ENCODE measurements at places on chromosomes 2 and 18.

- DNase-seq = no peak
Measured at GRCh38 chr2:96142217-96143113, 2.8 kb downstream of the DUSP2 start.

DNA sequence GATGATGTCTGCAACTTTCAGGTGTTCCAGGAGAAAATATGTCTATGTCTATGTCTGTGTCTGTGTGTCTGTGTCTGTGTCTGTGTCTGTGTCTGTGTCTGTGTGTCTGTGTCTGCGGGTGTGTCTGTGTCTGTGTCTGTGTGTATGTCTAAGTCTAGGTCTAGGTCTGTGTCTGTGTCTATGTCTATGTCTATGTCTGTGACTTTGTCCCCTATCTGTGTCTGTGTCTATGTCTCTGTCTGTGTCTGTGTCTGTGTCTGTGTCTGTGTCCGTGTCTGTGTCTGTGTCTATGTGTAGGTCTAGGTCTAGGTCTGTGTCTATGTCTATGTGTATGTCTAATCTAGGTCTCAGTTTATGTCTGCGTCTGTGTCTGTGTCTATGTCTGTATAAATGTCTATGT, 10.5 kb downstream of the IL1R2 start:
- DNase-seq = no peak

DNA sequence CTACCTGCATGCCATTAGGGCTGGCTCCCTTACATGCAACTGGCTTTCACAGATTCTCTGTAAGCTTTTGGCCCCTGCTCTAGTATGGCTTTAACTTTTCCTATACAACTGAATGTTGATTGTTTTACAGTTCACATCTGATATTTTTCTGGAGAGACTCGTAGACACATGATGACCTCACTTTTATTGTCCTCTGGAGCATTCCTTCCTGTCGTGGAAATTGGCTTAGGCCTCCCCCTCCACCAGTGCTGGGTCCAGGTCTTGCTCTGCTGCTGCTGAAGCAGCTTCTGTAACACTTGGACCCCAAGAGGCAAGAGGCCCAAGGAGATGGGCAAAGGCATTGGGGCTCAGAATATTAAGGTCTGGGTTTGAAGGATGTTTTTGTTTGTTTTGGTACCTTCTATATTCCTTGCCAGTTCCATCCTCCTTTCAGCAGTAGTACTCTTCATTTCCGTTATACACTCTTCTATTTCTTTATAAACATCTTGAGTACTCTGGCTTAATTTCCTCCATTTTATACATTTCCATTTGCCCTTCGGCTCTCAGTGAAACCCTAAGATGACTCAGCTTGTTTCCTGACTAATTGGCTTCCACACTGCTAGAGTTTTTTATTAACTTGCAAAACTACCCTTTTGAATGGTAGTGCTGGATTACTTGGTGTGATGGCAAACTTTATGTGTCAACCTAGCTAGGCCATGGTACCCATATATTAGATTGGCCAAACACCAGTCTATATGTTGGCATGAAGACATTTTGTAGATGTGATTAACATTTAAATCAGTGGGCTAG, 219.8 kb downstream of the CDCA7 start:
- DNase-seq = no peak

- no peak for DNase-seq
Measured at GRCh38 chr2:45275242-45275805, 266.1 kb upstream of the SIX2 start.

DNA sequence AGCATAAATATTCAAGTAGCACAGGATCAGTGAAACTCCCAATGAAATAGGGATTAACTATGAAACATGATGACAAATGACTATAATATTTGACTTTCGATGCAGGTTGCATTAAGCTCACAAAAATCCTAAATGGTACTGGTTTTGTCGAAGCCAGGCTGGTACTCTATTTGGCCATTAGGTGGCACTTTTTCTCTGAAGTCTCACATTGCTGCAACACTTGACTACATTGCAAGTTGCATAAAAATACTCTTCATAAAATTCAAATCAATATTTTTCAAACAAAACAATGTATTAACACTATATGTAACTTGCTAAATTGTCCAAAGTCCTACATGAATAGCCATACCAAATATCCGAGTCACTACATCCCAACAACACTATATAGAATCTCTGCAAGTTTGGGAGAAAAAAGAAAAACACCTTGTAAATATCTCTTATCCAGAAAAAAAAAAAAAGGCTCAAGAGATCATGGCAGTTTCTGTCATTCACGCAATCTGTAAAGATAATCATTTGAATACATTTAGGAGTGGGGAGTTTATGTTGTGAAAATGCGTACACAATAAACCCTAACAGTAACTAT, 9.5 kb downstream of the RTTN start:
- DNase-seq = peak; percentile 53

GRCh38 chr2:69080071-69080470, 67.1 kb downstream of the ANTXR1 start:
- DNase-seq = peak; percentile 49
